Activated T-cell treated with anti-CD3 and anti-CD28 coated beads, Interleukin-2, amount 50 U/mL, for 4 hours (primary cell): ENCODE measurements at places on chromosomes 5 and 9. TPM values are rescaled to one million over a fixed set of nuclear protein-coding genes. Genes with fewer than 3 reads are reported as not detected.
A peak's percentile ranks its signal among the peaks of the same experiment; 100 is the strongest.

- DNase-seq = no peak
Observed at GRCh38 chr9:130245474-130245873, 20.1 kb upstream of the HMCN2 start.

Gene PCDHAC1
- not detected for total RNA-seq

DNA sequence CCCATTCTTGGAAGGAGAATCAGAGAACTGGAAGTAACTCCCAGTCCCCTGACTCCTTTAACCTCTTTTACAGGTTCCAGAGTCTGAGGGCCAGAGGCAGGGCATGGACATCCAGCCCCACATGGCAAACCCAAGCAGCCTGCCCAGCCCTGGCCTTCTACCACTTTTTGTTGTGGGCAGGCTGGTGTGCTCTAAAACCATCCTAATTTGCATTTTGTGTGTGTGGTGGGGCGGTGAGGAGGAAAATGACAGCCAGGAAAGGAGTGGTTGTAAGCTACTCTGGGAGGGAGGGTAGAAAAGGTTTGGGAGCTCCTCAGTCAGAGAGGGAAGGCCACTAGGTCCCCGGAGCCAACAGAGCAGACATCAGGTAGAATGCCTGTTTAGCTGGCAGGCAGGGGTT, 90.6 kb downstream of the PSD2 start:
- no peak for DNase-seq

DNA sequence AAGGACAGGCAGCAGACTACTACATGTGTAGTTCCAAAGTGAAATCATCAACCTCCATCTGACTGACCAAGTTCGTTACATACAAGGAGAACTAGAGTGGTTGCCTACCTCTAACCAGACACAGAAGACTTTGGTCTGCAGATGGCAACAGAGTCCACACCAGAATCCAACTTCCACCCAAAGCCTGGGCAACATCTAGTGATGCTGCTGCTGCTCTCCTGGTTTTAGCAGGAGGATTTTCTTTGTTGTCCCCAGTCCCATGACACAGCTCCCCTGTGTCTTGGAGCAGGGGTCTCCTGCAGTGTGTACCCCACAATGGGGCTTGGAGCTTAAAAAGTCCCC, 46.4 kb upstream of the APC start:
- no peak for DNase-seq

DNA sequence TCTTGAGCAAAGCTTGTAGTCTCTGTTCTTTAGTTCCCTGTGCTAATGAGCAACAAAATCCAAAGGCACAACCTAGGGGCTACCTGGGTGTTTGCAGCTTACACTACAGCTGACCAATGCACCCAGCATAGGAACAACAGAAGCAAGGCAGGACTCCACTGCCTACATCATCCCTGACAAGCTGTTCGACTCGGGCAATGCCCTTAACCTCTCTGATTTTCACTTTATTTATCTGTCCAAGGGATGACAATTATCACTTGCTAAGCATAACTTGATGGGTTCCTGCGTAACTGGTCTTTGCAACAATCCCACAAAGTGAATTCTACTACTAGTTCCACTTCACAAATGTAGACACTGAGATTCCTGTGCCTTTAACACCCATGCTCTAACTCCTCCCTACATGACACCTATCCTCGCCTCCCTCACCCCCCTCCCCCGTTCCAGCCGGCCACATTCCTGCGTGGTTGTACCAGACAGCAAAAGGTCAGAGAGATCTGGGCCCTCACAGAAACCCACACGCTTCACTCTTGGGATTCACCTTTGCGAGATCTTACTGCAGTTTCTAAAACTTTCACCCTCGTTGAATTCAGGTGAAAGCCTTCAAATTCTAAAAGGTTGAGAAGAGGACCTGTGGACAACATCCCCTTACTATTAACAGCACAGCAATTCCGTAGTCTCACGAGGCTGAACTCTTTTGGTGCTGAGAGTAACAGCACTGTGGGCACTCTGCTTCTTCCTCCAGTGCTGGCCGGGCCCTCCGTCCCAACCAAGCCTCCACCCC, 995 bp downstream of the IPPK start:
- DNase-seq = peak; percentile 49

Gene HMCN2
- total RNA-seq = 0.03 TPM

DNA sequence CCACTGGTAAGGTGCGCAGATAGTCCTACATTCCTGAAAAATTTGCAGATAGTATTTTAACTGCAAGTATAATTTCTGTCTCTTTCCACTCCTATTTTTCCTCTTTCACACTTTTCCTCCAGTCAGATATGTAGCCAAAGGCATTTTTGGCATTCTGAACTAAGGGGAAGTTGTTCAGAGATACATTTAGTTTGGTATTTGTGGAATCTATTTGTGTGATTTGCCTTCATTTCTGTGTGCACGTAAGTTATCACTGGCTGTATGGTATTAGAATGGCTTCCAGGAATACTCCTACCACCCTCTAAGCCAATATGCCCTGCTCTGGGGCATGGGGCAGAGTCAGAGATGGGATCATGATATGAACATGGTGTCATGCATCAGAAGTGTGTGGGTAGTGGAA, 45.8 kb upstream of the GRAMD2B start:
- no peak for DNase-seq

Gene SLC1A3
- total RNA-seq = 0.56 TPM

GRCh38 chr9:15249042-15249818, 57.8 kb downstream of the TTC39B start:
- DNase-seq = no peak

DNA sequence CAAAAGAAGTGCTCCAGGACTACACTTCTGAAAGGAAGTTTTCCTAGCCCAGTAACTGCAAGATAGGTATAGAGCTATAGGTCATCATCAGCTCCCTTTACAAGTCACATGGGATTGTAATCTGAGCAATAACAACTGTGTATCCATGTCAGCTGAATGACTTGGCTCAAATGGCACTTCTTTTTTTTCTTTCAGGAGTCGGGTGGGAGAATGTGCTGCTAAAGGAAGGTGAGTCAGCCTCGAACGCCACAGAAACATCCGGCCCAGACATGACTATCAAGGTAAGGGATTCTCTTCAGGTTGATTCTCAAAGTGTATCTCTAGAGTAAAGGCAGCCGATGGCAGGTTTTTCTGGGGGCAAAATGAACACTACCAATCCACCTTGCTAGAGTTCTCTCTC, 192.2 kb downstream of the C9orf152 start:
- no peak for DNase-seq

Gene KCNV2
- not detected for total RNA-seq
